ENCODE measurements at places on chromosomes 1 and 21.

GRCh38 chr1:201153474-201154388 lies 543 bp downstream of the TMEM9 start:
- peak; percentile 18 for DNase-seq

GRCh38 chr21:42806509-42807140 lies 72.7 kb downstream of the WDR4 start:
- DNase-seq: no peak

DNA sequence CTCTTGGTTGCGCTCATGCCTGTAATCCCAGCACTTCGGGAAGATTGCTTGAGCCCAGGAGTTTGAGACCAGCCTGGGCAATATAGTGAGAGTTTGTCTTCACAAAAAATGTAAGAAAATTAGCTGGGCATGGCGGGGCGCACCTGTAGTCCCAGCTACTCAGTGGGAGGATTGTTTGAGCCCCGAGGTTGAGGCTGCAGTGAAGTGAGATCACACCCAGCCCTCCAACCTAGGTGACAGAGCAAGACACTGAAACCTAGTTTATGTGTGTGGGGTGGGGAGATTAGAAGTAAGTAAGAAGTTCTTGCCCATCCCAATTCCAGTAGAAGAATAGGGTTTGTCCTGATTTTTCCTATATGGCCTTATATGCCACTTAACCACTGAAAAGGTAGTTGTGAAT lies 2.0 kb downstream of the RPL5 start:
- no peak for DNase-seq

GRCh38 chr1:166170075-166170474 lies 3.3 kb upstream of the FAM78B start:
- DNase-seq: no peak

DNA sequence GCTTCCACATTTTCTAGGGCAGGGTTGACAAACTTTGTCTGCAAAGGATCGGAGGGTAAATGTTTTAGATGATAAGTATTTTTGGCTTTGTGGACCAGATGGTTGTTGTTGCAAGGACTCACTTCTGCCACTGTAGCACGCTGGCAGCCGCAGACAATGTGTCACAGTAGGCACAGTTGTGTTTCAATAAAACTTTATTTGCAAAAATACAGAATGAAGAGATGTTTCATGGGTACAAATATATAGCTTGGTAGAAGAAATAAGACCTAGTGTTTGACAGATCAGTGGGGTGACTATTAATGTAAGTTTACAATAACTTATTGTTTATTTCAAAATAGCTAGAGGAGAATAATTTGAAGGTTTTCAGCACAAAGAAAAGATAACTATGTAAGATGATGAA lies 127.8 kb downstream of the GRIK3 start:
- DNase-seq: no peak

DNA sequence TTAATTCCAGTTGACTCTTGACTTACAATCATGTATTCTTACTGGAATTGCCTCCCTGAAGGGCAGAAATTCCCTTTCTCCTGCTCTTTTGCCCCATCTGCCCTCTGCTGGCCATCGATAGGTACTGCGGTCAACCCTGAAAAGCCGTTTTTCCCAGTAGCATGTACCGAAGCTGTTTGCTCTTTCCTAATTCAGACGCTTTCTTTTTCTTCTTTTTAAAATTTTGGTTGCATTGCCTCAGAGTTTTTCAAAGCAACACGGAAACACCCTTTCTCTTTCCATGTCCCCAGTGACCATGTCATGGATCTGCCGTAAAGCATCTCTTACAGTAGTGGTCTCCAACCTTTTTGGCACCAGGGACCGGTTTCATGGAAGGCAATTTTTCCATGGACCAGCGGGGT lies 164.2 kb upstream of the C1orf21 start:
- DNase-seq: no peak

DNA sequence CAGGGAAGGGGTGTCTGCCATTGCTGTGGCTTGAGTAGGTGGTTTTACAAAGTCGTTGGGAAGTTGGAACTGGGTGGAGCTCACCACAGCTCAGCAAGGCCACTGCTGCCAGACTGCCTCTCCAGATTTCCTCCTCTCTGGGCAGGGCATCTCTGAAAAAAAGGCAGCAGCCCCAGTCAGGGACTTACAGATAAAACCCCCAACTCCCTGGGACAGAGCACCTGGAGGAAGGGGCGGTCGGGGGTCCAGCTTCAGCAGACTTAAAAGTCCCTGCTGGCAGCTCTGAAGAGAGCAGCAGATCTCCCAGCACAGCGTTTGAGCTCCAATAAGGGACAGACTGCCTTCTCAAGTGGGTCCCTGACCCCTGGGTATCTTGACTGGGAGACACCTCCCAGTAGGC lies 124.2 kb downstream of the LHX8 start:
- no peak for DNase-seq

GRCh38 chr1:92886886-92887419 lies 55.1 kb downstream of the RPL5 start:
- no peak for DNase-seq

DNA sequence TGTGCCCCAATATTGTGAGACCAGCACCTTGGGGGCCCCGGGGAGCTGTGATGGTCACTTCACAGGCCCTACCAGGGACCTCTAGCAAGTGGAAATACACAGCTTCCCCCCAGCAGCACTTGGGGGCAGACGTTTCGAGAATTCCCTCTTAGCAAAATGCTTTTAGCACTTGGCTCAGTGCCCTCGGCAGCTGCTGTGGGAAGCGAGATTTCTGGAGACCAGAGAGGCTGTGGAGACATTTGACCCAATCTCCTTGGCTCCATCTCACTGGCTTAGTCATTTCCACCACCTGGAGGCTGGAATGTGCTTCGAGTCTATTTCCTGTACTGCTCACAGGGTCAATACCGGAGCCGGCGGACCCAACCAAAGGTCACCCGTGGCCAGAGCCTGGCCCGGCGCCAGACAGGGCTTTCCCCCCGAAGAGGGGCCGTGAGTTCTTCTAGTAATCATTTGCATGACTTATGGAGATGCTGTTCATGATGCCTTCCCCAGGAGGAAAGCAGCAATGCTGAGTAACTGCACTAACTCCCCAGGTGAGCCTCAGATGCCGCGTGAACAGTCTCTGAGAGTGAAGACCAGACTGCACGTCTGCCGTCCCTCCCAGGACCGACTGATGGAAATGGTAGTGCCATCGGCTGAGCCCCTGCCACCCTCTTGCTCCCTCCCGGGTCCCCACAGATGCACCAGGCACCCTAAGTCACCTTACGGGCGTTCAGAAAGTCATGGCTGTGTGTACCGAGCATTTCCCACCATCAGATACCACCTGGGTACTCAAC lies 4.4 kb upstream of the C2CD2 start:
- DNase-seq: no peak

- DNase-seq: no peak
Measured at GRCh38 chr1:170168265-170168664, 22.5 kb downstream of the NTMT2 start.

DNA sequence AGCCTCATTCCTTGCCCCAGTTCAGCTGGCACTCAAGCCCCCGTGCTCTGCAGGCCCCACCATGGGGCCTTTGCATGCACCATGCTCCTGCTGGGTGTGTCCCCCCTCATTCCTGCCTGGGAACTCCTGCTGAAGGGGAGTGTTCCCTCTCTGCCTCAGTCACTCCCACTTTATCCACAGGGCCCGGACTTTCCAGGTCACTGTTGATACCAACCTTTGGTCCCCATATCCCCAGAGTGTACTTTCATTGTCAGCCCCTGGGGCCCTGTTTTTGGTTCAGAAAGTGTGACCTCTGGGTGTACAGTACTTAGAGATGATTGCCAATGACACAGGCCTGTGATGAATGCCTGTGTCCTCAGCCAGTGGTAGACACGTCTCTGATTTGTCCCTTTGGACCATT lies 2.9 kb downstream of the TTC22 start:
- no peak for DNase-seq

DNA sequence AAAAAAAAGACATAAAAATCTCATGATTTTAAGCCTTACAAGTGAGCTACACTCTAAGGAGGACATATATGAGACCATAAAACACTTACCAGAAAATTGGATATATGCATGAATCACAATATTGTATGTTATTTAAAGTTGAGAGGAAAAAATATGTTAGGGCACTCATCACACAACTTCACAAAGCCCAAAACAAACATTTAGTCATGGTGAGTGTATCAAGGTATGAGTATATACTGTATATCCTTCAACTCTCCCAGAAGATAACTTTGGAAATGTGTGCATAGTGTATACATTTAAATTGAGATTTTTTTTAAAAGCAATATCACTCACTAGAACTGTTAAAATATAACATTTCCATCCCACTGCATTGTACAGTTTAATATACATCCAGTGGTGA lies 259.3 kb downstream of the SRGAP2C start:
- no peak for DNase-seq

GRCh38 chr1:161480381-161481035 lies 24.7 kb upstream of the FCGR2A start:
- DNase-seq: no peak

DNA sequence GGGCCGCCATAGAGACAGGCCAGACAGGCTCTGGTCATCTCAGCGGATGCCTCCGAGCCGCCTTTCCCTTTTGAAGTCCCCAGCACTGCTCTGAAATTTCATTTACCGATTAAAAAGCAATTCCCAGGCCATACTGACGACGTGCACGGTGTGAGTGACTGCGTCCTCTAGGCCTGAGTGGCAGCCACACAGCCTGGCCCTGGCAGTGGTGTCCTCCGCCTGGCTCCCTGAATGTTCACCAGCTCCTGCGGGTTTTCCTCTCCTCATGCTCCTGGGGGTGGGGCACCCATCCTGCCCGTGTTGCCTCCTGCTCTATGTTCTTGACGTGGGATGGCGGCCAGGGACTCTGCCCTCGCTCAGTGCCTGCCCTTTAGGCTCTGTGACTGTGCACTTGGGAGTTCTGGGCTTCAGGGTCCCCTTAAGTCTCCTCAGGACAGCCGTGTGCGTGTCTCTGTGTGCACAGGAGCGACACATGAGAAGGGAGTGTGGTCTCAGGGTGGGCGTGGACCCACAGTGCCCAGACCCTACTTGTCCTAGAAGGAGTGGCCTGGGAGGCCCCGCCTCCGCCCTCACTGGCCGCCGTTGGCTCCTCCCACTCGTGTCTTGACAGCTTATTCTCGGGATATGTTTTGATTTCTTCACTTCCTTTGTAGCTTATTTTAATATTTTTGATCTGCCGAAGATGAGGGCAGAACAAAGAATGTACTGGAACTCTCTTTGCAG lies 3.6 kb downstream of the SKI start:
- DNase-seq: peak; percentile 63

GRCh38 chr1:42335809-42336518 lies 929 bp upstream of the FOXJ3 start:
- no peak for DNase-seq

- DNase-seq: no peak
Measured at GRCh38 chr1:98903261-98903660, 101.4 kb downstream of the PLPPR5 start.

GRCh38 chr1:90748668-90749067 lies 31.6 kb upstream of the BARHL2 start:
- no peak for DNase-seq

- no peak for DNase-seq
Measured at GRCh38 chr1:19209439-19209989, 552 bp downstream of the UBR4 start.

DNA sequence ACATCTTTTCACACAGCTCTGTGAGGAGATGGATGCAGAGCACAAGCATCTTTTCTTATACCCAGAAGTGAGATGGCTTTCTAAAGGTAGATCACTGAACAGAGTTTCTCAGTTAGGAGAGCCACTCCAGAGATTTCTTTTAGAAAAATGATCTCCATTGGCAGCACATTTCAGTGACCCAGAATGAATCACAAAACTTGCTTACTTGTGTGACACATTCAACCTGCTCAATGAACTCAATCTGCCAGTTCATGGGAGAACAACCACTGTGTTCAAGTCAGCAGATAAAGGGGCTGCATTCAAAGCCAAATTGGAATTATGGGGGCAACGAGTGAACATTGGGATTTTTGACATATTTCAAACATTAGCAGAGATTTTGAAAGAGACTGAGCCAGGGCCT lies 78.3 kb downstream of the UCHL5 start:
- no peak for DNase-seq

GRCh38 chr1:229093238-229093540 lies 177.7 kb upstream of the RAB4A start:
- no peak for DNase-seq

DNA sequence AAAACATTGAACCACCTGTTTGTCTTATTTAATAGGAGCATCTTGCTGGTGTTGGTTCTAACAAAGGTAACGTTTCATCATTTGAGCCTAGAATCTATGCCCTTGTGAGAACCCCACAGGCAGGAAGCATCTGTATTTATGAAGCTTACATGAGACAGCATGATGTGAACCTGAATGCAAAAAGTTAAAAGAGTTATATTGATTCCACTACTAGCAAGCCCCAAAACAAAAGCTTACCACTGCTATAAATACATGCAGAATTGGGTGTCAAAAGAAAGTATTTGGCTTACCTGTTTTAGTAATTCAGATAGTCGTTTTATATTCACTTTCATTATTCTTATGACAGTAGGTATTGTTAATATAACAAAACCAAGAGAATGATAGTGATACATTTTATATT lies 301.2 kb upstream of the ADGRL2 start:
- no peak for DNase-seq

- no peak for DNase-seq
Measured at GRCh38 chr1:223620297-223620897, 45.1 kb downstream of the CAPN8 start.

GRCh38 chr1:24970926-24971875 lies 41.1 kb upstream of the RUNX3 start:
- no peak for DNase-seq

DNA sequence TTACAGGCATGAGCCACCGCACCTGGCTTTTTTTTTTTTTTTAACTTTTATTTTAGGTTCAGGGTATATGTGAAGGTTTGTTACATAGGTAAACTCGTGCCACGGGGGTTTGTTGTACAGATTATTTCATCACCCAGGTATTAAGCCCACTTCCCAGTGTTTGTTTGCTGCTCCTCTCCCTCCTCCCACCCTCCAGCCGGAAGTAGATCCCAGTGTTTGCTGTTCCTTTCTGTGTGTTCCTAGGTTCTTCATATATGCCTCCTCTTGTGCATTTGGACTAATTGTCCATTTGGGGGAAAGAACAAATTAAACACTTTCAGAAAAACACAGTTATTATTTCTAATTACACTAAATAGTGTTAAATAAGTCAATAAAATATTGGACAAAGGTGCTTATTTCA lies 1.1 kb upstream of the SLC2A7 start:
- DNase-seq: no peak

GRCh38 chr21:39022466-39022862 lies 160.8 kb downstream of the PSMG1 start:
- DNase-seq: no peak

- DNase-seq: no peak
Measured at GRCh38 chr1:214300149-214300780, 19.3 kb downstream of the SMYD2 start.

DNA sequence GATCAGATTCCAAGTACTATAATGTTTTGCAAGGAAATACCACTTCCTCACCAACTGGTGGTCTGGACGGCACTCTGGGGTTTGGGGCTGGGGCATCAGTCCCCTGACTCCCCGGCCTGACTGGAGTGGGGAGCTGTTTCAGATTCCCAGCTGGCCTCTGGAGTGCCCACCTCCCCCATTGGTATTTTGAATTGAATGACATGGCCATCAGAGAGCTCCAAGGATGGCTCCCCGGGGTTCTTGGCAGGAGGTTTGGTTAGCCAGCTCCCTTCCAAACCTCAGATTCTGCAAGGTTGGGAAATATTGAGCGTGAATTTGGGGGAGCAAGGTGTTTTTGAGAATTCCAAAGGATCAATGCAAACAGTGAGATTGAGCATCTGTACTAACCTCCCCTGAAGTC lies 2.2 kb upstream of the INAVA start:
- no peak for DNase-seq

GRCh38 chr1:97728436-97728835 lies 192.4 kb downstream of the DPYD start:
- DNase-seq: no peak
